NCI-H1930 (cell line): ENCODE measurements at places on chromosomes 2 and 18.

GRCh38 chr2:1081451-1082225 lies 131.0 kb downstream of the SNTG2 start:
- DNase-seq: no peak

GRCh38 chr2:187475499-187476248 lies 27.6 kb upstream of the CALCRL start:
- no peak for DNase-seq

GRCh38 chr2:170092436-170093060 lies 85.4 kb upstream of the MYO3B start:
- no peak for DNase-seq

DNA sequence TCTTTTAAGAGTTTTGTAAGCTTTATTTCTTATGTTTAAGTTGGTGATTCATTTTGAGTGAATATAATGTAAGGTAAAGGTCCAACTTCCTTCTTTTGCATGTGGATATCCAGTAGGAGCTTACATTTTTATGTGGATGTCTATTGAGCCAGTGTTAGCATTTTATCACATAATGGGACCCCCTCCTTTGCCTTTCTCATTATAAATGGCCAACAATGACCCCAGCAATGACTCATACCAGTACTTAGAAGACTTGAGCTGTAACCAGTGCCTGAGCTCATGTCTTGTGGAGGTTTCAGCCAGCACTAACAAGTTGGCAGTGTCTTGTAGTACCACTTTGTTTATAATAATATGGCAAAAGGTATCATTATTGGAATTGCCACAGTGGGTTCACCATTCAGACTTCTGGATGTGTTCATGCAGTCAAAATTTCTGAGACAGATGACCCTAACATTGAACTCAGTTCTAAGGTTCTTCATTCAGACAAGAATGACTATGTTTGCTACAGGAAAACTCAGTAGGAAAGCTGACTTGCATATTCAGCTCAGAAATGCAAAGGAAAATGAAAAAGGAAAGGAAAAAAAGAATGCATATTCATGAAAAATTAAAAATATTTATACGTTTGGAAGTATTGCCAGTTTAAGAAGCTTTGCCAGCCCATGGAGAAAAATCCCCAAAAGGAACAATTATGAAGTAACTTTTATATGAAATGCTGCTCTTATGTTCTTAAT lies 41.0 kb downstream of the CDKL4 start:
- DNase-seq: no peak

DNA sequence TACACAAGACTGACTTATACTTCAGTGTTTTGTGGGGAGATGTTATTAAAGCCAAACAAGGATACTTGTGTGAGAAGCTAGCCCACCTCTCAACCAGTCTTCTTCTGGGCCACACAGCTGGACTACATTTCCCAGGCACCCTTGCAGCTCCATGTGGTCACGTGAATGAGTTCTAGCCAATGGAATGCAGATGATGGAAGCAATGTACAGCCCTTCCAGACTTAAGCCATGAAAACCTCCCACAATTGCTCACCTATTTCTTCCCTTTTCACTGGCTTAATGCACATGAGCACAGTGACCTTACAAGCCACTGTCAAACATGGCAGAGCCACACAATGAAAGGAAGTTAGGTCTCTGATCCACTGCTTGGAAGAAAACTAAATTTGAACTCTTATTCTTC lies 20.4 kb upstream of the FEZ2 start:
- peak; percentile 25 for DNase-seq

DNA sequence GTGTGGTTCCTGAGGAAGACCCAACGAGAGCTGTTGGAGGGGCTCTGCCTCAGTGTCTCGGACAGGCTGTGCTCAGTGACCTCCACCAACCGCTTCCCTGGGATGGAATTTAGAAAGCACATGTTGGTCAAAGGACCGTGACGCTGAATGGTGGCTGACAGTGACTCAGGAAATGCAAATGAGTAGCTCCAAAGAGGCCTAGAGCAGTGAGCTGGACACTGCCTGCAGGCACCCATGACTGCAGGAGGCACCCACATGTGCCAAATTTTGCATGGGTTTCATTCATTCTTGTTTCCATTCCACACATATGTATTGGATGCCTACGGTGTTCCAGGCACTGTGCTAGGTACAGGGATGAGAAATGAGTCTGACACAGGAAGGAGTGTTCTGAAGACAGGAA lies 46.4 kb downstream of the ACKR3 start:
- no peak for DNase-seq

GRCh38 chr2:1140389-1141003 lies 189.8 kb downstream of the SNTG2 start:
- no peak for DNase-seq

- DNase-seq: no peak
Measured at GRCh38 chr2:31205186-31205585, 12.1 kb downstream of the CAPN14 start.

DNA sequence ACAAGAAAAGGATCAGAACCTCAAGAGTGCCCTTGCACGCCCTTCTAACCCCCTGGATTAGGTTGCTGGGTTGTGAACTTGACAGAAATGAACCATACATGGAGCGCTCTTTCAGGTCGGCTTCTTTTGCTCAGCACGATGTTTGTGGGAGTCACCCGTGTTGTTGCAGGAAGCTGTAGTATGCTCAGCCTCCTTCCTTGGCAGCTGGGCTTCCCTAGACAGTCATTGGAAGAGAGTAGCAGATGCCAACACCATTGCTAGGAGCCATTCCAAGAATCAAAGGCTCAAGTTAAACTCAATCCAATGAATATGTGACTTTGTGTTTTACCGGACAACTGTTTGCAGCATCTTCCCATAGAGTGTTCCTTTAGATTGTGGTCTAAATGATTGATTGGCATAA lies 47.0 kb downstream of the RAB12 start:
- DNase-seq: no peak

DNA sequence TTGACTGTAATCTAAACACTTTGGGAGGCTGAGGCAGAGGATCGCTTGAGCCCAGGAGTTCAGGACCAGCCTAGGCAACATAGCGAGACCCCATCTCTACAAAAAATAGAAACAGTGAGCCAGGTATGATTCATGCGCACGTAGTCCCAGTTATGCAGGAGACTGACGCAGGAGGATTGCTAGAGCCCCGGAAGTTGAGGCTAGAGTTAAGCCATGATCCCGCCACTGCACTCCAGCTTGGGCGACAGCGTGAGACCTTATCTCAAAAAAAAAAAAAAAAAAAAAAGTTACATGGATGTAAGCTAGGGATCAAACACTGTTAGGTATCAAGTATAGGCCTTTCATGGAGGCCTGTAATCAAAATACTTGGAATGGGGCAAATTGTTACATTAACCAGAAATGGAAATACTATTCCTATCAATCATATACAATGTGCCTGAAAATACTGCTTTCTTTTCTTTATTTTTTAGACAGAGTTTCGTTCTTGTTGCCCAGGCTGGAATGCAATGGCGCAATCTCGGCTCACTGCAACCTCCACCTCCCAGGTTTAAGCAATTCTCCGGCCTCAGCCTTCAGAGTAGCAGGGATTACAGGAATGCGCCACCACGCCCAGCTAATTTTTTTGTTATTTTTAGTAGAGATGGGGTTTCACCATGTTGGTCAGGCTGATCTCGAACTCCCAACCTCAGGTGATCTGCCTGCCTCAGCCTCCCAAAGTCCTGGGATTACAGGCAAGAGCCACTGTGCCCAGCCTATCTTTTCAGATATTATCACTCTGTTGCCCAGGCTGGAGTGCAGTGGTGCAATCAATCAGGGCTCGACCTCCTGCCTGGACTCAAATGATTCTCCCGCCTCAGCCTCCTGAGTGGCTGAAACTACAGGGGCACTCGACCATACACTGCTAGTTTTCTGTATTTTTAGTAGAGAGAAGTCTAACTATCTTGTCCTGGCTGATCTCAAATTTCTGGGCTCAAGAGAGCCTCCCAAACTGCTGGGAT lies 27.2 kb downstream of the XPO1 start:
- DNase-seq: no peak

- DNase-seq: no peak
Measured at GRCh38 chr2:118049816-118050140, 35.9 kb upstream of the CCDC93 start.

DNA sequence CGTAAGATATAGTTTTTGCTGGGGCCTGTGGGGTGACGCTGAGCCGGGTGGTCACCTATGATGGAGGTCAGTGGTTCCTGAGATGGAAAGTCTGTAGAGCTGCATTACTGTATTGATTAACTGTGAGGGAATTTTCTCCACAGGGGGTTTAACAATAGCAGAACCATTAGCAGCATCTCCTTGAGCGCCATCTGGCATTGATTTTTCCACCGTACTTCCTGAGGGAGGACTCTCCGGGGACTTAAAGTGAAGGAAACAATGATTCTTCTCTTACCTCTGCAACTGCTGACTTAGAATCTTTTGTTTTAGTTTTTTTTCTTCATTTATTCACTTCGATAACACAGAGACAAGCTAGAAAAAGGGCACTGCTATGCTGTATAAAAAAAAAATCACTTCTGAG lies 22.6 kb upstream of the RNF125 start:
- DNase-seq: no peak

DNA sequence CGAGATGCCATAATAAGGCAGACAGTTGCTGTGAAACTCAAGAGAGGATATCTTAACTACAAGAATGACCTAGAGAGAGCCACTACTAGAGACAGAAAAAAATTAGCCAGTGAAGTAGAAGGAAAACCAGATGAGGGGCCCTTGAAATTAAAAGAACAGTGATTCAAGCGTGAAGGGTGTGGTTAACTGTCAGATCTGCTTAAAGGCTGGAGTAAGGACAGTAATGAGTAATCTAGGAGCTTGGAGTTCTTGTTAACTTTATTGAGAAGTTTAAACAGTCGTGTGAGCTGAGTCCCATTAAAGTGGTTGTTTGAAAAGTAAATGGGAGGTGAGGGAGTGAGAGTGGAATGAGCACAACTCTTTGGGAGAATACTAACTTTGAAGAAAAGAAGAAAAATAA lies 21.3 kb downstream of the PIGN start:
- no peak for DNase-seq

DNA sequence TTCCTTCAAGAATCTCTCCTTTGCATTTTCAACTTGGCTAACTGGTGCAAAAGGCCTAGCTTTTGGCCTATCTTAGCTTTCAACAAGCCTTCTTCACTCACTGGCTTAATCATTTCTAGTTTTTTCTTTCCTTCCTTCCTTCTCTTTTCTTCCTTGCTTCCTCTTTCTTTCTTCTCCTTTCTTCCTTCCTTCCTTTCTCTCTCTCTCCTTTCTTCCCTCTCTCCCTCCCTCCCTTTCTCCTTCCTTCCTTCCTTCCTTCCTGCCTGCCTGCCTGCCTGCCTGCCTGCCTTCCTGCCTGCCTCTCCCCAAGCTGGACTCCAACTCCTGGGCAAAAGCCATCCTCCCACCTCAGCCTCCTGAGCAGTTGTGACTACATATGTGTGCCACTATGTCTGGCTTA lies 176.2 kb upstream of the APCDD1 start:
- DNase-seq: no peak

GRCh38 chr2:64165706-64166105 lies 21.5 kb upstream of the PELI1 start:
- no peak for DNase-seq

DNA sequence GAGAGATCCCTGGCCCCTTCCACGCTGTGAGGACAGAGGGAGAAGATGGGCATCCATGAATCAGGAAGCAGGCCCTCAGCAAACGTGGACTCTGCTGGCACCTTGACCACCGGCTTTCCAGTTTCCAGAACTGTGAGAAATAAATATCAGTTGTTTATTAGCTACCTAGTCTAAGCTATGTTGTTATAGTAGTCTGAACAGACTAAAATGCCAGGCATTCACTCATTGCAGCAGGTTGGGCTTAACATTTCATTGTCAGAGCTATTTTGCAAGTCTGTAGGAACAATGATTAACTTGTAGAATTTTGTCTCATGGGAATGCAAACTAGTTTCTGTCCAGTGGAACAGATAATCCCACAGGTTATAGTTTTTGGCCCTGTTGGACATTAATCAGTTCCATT lies 24.8 kb upstream of the TBC1D8 start:
- no peak for DNase-seq
